ENCODE measurements at places on chromosomes 3 and 15.

DNA sequence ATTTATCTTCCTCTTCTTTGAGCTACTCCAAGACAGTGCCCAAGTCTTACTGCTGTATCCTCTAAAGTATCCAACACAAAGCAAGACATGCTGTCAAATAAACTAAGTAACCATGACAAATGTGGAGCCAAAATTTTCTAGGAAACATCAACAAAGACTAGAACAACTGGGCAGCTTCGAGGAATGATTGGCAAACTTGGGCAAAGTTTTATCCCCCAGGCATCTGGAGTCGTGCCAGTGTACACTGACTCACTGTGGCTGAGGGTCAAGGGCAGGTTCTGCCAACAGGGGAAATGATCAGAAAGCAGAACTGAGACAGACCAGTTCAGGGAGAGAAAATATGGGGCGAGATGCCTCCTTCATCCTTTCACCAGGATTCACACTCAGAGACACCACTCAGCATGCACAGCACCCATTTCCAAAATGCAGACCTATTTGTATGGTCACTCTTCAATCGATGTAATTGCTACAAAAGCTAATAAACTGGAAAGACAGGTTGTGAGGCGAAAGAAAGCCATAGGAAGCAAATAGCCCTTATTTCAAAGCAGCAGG lies 65.8 kb downstream of the MB21D2 start:
- no peak for DNase-seq

GRCh38 chr15:100919481-100920405 lies 586 bp downstream of the LRRK1 start:
- peak; percentile 22 for DNase-seq

DNA sequence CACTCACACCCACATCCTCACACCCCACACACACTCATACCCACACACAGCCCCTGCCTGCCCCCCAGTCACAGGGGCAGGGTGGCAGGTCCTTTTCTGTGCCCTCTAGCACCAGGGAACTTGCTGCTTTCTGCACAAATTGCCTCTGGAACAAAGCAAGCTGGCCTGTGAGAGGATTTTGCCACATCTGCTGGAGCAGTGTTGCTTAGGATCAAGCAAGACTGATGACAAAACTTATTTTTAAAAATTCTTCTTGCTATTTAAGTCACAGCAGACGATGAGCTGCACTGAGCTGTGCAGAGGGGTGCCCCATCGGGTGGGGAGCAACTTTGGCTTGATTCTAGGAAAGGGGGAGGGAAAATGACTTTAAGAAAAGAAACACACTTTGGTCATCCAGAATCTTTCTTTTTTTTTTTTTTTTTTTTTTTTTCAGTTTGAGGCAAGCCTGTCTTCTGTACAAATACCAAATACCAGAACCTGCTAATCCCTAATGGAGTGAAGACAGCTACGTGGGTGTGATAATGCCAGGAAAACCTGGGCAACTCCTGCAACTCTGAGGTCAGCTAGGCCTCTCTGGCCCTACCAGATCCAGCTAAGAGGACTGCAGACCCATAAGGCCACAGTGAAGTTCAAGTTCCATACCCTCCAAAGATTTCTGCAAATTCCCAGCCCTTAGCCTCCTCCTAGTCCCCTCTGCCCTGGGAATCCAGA lies 195.3 kb downstream of the ABHD5 start:
- DNase-seq, result no peak

GRCh38 chr3:52456800-52457183 lies 1.4 kb downstream of the NISCH start:
- DNase-seq, result no peak

DNA sequence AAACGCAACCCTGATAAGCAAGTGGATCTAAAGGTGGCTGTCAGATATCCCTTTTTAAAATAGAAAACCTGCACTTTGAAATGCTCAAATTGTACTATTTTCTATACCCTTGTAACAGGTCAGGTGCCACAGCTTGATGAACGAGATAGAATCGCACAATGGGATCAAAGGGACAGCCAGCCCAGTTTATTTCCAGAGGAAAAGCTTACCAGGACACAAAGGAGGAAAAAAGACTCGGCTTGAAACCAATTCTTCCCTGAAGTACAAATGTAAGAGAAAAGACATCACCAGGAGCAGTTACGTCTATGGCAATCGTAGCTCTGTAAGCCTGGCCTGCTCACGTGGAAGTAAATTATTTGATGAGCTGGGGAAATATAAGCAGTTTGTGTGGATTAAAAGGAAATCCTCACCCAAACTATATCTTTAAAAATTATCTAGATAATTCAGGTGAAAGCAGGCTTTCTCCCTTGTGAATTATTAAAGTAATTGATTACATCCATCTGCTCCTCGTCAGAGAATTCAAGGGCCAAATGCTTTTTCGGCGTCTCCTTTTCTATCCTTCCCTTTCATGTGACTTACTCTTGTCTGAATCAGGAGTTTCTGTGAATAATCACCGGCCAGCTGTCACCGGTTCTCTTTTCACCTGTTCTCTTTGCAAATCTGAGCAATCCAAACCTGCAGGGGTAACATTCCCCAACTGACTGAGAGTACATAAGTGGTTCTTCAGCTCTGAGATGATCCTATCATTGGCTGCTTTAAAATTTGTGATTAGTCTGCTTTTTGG lies 339.2 kb upstream of the ONECUT1 start:
- DNase-seq, result no peak

- no peak for DNase-seq
Measured at GRCh38 chr3:71854706-71855105, 69.8 kb upstream of the PROK2 start.

DNA sequence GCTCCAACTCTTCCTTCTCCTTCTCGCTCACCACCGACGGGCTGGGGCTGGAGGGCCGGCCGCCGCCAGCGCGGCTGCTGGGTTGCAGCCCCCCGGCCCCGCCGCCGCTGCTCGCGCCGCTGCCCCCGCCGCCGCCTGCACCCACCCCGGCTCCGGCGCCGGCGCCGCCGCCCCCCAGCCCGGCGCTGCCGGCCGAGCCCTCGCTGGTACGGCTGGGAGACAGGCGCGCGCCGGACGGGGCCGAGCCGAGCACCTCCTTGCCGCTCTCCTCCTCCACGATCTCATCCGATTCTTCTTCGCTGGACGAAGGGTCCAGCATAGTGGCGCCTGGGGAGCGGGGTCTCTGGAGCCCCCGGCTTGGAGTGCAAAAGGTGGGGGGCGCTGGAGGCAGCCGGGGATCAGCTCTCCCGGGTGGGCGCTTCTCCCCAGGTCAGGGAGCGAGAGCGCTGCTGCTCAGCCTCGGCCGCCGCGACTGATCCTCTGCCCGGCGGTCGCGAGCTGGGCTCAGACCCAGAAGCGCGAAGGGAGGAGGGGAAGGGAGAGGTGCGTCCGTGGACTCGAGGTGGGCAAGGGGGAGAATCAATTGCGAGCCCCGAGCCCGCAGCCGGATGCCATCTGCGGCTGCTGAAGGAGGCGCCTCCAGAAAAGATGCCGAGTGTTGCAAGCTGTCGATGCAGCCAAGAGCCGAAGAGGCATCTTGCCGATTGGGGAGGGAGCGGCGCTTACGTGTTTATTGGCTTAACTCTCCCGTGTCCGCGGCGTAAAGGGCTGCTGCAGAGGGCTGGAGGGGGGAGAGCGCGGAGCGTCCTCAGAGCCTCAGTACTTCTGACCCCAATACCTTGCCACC lies at the start of gene CADPS:
Gene CADPS (minus strand): TSS at position 706 of the 847 bp plus-strand sequence. CDS start 387 bp downstream, at position 319.
- peak; percentile 21 for DNase-seq

GRCh38 chr15:58224068-58224467 lies 85.9 kb downstream of the AQP9 start:
- DNase-seq, result no peak

DNA sequence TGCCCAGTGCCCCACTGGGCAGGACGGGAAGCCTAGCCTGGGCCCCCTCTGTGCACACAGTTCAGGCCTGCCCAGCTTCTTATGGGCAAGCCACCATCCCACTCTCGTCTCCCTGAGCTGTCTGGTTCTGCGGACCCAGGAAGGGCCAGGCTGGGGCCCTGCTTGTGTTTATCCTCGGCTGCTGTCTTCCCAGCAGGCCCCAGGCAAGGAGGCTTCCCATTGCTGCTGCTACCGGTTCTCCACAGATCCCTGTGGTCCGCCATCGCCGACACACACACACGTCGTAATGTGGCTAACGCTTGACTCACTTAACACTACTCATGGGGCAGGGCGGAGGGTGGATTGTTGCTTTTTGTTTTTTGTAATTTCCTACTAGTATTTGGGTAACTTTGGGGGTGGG lies 52.4 kb upstream of the SLC6A1 start:
- no peak for DNase-seq

DNA sequence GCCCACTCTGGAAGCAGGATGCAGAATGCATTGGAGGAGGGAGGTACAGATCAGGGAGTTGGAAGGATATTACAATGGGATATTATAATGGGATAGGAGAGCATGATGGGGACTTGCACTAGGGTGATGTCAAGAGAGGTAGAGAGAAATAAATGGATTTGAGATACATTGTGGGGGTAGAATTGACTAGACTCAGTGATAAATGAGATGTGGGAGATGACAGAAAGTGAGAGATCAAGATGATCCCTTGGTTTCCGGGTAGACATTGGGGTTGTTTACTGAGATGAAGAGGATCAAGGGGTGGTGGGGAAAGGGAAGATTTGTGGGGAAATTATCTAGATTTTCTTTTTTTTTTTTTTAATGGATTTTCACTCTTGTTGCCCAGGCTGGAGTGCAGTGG lies 42.7 kb downstream of the BFSP2 start:
- DNase-seq, result no peak

- DNase-seq, result no peak
Measured at GRCh38 chr3:37519661-37520060, 342.0 kb upstream of the CTDSPL start.

GRCh38 chr3:189324538-189325138 lies 152.9 kb downstream of the TPRG1 start:
- DNase-seq, result no peak

DNA sequence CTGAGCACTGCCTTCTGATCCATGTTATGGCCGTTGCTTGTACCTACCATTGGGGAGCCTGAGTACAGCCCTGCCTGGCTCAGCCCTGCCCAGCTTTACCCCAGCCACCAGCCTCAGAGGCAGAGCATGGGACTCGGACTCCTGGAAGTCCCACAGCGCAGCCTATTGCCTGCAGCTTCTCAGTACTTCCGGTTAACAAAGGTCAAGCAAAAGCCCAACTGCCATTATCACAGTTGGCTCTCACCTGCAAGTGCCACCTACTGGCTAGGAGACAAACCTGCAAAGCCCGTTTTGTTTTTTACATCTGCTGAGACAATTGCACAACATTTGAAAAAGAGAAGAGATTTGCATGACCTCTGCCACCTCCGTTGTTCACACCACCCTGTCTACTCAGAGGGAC lies 1081.7 kb downstream of the NAALADL2 start:
- DNase-seq, result no peak

Data from endothelial cell (in vitro differentiated cells).